Fibroblast of skin of scalp (primary cell): ENCODE measurements at places on chromosomes 6 and 20.

DNA sequence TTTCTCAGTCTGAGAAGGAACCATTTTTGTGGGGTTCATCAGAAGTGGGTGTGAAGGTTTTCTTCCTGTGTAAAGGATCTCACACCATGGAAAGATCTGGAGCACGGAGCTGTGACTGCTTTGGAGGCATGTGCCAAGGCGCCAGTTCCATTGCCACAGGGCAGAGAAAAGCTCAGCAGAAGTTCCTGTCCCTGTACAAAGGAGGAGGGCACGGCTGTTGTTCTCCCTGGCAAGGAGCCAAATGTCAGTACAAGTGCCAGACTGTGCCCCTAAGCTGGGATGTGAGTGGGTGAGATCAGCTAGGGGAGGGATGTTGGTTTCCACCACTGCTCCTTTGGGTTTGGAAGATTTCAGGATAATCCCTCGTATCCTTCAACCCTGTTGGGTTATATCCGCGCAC is 117.3 kb downstream of the CRYBG1 start:
- no peak for DNase-seq

GRCh38 chr6:16783509-16783908 is 22.2 kb upstream of the ATXN1 start:
- DNase-seq, result peak; percentile 48

DNA sequence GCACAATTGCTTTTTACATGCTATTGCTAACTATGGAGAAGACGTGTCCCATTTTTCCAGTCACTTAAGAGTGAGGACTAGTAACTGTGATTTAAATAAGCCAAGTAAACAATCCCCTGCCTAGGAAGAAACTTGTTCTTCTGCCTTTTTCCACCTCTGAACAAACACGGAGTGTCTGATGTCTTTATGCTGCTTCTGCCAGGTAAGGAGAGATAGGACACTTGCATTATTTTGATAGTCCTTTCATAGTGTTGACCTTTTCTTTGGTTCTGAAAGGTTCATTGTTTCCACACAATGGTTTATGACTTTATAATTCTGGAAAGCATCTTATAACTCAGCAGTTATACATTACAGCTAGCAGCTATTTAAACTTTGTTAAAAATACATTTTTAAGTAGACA is 8.4 kb downstream of the LRP11 start:
- no peak for DNase-seq

- no peak for DNase-seq
These were observed 142.0 kb upstream of the SOX4 start for GRCh38 chr6:21451546-21452013.

DNA sequence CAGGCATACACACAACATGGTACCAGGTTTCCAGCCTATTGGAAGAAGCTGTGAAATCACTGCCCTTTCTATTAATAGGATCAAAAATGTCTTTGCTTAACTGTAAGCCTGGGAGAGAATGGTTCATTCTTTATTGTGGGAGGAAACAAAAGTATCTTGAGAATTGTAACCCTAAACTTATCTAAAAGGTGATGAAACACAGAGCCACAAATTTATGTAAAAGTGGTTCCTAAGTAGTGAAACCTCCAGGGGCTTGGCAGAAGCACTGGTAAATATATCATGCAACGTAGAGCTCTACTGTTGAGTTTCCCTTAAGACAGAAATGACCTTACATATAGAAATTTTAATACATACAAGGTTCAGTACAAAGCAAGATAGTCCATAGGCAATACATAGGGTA is 17.2 kb upstream of the NOX3 start:
- DNase-seq, result peak; percentile 47

GRCh38 chr6:92507552-92507951 is 911.8 kb downstream of the EPHA7 start:
- no peak for DNase-seq

GRCh38 chr6:161804838-161805237 is 531.0 kb upstream of the AGPAT4 start:
- peak; percentile 33 for DNase-seq

DNA sequence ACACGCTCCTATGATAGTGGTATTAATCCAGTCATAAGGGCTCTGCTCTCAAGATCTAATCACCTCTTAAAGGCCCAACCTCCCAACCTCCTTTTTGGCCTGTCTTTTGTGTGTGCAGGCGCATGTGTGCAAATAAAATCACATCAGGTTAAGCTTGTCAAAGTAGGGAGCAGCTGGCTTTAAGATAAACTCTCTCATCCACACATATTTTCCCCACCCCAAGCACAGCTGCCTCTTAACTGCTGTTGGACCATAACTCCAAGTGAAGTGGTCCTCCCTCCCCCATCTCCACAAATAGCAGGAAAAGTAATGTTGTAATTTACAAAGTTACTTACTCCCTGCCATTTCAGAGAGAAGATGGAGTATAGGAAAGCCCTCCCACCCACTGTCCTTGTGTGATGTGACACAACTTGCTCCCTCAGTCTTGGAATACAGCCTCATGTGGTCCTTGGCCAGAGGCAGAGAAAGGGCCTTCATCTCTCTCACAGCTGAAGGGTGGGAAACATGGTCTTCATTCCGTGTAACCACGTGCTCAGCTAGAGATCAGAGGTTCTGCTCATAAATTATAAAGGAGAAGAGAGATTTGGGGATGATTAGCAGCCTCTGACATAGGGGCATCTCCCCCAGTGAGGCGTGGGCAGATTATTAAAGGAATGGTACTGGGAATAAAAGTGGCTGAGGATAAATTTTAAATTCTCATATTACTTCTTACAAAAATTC is 74.8 kb upstream of the TPD52L1 start:
- no peak for DNase-seq

DNA sequence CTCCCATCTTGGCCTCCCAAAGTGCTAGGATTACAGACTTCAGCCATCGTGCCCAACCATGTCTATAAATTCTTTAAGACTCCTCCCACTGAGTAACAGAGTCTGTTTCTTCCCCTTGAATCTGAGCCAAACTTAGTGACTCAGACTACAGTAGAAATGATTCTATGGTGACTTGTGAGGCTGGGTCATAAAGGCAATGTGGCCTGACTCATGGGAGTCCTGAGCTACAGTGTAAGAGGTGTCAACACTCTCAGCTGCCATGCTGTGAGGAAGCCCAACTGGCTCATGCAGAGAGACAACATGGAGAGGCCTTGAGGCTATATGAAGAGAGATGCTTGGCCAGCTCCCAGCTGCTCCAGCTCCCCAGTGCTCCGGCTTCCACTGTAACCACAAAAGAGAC is 5.2 kb upstream of the NRSN2 start:
- DNase-seq, result peak; percentile 86

DNA sequence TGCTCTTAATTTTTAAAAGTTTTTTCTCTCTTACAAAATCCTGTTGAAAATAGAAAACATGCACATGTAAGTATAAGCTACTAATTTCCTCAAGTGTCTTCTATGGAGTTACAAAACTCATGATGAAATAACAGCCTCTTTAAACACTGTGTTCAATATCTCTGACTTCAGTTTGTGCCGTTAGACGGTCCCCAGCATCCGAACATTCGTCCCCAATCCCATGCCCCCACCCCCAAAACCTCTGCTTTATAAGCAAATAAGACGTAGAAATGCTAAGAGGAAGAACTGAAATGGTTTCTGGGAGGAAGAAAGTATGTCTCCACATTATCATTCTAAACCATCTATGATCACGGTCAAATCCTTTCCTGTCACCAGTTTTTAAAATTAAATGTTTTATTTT is 31.7 kb upstream of the MYB start:
- no peak for DNase-seq

- no peak for DNase-seq
These were observed 97.4 kb upstream of the ARMC2 start for GRCh38 chr6:108750801-108751200.

DNA sequence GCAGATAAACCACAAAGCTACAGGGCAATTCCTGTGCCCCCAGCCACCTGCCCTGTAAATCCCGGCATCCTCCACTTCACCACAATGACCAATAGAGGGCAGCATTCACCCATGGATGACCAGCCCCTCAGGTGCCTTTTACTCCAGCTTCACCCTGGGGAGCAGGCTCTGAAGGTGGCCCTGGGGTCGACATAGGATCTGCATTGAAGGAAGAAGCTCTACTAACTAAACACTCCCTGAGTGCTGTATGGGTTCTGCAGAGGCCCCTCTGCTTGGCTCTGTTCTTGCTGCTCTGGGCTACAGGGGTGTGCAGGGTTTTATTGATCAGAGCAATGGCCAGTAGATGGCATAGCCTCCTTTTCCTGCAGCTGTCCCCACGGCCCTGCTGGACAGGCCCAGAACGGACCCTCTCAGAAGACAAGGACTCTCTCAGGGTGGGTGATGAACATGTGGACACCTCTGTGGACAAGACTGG is 20.3 kb downstream of the CST4 start:
- DNase-seq, result peak; percentile 46

GRCh38 chr20:573414-574296 is 30.1 kb upstream of the CSNK2A1 start:
- no peak for DNase-seq

DNA sequence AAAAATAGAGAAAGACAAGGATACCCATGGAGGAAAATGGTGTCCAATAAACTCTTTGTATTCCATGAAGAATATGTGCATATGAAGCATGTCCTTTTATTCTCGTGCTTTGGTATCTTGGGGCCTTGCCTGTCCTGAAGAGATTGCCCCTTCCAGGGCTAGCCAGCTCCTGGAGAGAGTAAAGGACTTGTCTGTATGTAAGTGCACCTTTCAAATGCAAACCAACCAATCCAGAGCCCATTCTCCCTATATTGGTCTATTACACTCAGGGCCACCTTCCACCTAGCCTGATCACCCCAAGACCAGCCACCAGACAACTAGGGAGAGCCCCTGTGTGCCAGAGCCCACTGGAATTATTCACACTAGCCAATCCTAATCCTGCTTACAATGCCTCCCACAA is 221.6 kb downstream of the CD83 start:
- no peak for DNase-seq

DNA sequence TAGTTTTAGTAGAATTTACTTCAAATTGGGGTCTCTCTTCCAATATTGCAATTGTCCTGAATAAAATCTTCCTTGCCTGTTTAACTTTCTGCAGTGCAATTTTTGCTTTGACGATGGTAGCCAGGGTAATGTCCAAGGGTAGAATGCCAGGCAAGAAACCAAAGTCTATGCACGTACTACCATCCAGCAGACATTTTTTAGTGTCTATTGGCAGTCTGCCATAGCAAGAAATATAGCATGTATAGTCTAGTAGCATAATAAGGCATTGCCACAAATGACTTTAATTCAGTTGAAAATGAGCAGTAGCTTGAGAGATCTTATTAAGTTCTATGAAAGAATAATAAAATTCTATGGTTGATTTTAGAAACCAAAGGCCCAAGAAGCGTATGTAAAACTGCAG is 62.3 kb upstream of the KCNQ5 start:
- DNase-seq, result no peak

DNA sequence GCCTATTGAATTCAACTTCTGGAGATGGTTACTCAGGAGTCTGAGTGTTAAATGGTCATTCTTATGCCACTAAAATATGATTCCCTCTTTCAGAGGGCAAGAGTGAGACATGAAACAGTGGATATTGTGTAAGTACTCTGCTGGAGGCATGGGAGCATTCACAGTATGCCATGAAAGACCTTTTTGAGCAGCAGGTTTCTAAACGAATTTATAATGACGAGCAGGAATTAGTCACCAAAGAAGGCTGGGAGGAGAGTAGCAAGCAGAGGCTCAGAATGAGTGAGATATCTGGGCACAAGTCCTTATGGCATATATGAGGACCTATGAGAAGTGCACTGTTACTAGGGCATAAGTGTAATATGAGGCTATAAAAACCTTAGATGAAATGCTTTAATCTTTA is 10.9 kb upstream of the MYB start:
- no peak for DNase-seq

DNA sequence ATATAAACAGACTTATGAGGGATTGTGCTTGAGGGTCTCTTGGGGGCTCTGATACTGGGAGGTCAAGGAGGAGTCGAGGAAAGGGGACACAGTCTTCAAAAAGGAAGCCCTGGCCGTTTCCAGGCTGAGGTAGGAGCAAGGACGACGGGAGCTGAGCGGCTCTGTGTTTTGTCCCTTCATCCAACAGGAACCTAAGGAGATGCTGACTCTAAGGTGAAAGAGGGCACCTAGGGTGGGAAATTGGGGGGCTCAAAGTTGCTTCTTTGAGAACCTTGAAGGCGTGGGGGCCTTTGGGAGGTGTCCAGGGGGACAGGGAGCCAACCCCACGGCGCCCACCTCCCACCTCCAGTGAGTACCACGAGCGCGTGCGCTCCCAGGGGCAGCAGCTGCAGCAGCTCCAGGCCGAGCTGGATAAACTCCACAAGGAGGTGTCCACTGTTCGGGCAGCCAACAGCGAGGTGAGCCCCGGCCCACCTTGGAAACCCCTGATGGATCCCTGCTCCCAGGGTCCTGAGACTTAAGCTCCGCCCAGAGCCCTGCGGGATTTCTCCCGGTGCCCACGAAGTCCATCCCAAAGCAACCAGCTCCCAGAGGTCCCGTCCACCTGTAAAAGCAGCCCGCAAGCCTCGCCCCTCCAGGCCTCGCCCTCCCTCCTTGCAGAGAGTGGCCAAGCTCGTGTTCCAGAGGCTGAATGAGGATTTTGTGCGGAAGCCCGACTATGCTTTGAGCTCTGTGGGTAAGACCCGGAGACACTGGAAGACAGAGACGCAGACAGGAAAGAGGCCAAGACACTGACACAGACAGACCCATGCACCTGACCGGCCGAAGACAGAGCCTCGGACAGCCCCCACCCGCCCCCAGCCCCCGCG is 2.9 kb downstream of the SPAG4 start:
- peak; percentile 9 for DNase-seq

GRCh38 chr6:38705924-38706323 is 3.0 kb upstream of the GLO1 start:
- no peak for DNase-seq

DNA sequence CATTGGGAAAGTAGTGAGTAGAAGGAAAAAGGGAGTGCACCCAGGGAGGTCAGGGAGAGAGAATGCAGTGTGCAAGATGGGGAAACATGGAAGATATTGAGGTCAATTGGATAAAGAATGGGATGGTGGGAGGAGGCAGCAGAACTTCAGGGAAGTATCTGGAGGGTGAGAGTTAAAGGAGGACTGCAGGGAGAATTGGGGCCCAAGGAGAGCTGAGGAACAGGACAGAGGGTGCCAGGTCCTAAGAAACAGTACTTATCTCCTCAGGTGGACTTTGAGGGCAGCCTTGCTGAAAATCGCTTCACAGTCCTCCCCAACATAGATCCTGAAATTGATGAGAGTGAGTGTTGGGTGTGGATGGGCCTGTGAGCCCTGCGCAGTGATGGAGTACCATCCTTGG is 4.2 kb upstream of the SAPCD1 start:
- DNase-seq, result no peak

DNA sequence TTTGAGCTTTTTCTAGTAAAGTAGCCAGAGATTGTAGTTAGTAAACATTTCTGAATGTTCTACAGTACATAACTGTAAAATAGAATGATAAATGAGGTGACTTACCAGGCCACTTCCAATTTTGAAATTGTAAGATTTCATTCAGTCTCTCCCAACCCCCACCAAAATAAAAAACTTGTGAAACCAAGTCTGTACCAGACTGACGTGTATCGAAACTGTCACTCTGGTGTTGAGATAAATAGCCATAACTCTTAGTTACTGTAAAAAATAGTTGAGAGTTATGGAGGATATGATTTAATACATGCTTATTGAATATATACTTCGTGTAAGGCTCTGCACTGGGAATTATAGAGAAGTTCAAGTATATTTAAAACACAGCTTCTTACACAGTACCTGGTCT is 455.7 kb downstream of the PLCB1 start:
- DNase-seq, result no peak
